Fibroblast of skin of left biceps (primary cell): ENCODE measurements at places on chromosomes 1 and 21.

- peak; percentile 36 for DNase-seq
These were observed 79.3 kb downstream of the LHX4 start for GRCh38 chr1:180309338-180309737.

GRCh38 chr1:218297867-218298266 is 12.8 kb downstream of the RRP15 start:
- no peak for DNase-seq

- no peak for DNase-seq
These were observed at the start of gene PAQR6 for GRCh38 chr1:156247460-156248322. TSS of gene PAQR6 (minus strand) at chr1:156248056. CDS start at chr1:156246731, 1,325 bp downstream.

- DNase-seq = no peak
These were observed 65.8 kb downstream of the FHAD1 start for GRCh38 chr1:15312626-15313411.

- DNase-seq = no peak
These were observed 7.8 kb downstream of the HES3 start for GRCh38 chr1:6251681-6252373.

DNA sequence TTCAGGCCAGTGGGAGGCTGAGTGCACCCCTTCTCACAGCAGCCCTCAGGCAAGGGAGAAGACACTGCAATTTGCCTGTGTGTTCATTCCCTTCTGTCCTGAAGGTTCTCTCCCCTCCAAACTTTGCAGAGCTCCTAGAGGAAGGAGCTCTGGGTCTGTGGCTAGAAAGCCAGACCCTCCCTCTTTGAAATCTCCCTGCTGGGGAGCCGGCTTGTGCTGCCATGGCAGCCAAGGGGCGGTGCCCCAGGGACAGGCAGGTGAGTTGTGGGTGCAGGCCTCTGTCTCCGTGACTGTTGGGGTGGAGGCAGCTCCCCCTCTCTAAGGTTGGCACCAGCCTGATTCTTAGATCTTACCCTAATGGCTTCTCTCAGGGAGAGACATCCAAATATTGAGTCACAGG is 53.0 kb downstream of the OLFML2B start:
- DNase-seq = no peak

- DNase-seq = no peak
These were observed 20.2 kb downstream of the ACBD3 start for GRCh38 chr1:226166341-226166740.

GRCh38 chr1:27569506-27570291 is 34.2 kb downstream of the AHDC1 start:
- no peak for DNase-seq

DNA sequence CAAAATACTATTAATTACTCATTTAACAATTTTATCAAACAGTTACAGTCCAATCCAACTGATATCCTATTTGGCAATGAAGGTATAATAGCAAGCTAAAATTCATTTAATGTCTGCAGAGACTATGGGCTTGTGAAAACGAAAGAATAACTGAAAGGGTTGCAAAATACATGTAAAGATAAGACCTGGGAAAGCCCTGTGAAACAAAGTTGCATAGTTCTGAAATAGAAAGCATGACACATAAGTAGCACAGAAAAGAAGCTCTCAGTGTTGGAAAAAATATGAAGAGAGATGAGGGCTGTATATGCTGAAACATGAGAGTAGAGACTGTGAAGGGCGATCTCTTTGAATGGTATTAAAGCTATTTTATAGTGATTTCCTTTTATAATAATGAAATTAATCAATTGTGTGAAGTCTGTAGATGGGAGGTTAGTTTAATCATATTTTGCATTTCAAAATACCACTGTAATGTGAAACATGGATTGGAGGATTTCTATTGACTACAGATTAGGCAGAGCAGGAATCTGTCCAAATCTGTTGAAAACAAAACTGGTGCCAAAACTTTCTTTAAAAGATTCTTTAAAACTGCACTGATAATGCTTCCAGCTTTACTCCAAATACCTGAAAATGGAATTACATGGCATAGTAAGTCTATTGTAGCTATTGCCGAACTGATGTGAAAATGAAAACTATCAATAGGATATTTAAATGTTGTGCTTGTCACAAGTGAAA is 1518.9 kb upstream of the B3GALT2 start:
- no peak for DNase-seq

DNA sequence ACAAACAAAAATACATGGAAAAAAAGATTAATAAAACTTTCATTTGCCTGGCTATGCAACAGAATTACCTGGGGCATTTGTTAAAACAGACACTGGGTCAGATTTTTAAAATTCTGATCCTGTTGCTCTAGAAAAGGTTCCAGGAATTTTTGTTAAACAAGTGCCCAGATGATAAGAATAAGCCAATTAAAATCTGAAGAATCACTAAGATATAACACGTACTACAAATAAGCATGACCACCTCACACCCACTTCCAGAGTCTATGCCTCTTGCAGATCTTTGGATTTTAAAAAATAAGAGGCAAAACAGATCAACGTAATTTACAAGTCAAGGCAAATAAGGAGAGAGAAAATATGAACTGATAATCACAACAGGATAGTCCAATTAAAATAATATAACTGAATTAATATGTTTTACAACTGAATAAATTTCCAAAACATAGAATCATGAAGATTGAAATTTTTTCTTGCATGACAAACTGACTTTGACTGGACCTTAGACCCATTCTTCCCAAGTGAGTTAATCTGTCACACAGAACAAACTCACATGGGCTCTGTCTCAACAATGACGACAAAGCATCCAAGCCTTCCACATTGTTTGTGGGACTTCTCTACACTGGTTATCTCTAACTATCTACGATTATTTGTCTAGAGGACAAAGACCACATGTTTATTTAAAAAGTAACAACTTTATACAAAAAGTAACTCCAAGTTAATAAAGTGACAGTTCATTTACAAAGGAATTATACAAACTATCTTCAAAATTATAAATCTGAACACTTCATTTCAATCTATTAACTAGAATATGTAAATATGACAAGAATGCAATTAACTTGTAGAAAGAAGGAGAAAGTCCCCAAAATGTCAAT is 56.9 kb downstream of the COP1 start:
- no peak for DNase-seq

- no peak for DNase-seq
These were observed 63.7 kb downstream of the TENT5C start for GRCh38 chr1:117669572-117669971.

GRCh38 chr1:118110580-118110979 is 74.4 kb downstream of the SPAG17 start:
- no peak for DNase-seq

- DNase-seq = no peak
These were observed 308.0 kb downstream of the HMCN1 start for GRCh38 chr1:186042230-186042629.

GRCh38 chr1:77447669-77448068 is 165.8 kb downstream of the AK5 start:
- no peak for DNase-seq

GRCh38 chr1:9167638-9168037 is 38.7 kb upstream of the GPR157 start:
- DNase-seq = no peak

GRCh38 chr1:185681034-185681633 is 53.1 kb upstream of the HMCN1 start:
- DNase-seq = peak; percentile 15

GRCh38 chr1:46544561-46545240 is 6.7 kb downstream of the KNCN start:
- no peak for DNase-seq

DNA sequence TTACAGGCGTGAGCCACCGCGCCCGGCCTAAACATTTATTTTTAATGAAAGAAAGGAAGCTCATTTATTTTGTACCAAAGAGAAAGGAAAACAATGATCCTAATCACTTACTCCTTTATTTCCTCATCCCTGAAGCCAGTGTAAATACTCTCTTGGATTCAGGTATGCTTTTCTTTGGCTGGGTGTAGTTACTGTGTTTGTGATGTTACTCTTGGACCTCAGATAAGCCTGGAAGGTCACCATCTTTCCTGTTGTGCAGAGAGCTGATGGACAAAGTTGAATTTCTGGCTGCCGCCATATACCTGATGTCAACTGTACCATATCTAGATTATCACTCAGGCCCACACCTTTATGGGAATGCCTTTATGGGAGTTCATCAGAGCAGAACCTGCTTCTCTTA is 35.4 kb upstream of the FOXE3 start:
- no peak for DNase-seq

GRCh38 chr1:60589046-60589748 is 493.2 kb upstream of the NFIA start:
- DNase-seq = no peak

DNA sequence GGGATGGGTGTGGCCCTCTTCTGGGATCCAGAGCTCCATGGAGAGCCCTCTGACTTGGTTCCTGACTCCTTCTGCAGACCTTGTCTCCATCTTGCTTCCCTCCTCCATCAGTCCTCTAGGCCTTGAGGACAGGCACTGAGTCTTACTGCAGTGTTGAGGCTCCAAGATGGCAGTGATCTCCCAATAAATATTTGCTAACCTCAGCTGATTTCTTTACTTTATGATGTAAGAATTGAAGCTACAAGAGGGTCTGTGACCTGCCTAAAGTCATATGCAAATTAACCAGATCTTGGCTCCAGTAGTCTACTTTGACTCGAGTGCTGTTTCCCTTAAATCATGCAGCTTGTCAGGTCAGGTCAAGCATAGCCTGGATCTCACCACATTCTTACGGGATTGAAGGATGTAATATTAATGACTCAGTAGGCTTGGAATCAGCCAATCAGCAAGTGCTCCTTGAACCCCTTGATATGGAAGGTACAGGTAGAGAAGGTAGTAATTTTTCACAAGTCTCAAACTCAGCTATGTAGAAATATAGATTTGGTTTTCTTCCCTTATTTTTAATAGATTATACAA is 93.0 kb downstream of the CLIC6 start:
- no peak for DNase-seq

DNA sequence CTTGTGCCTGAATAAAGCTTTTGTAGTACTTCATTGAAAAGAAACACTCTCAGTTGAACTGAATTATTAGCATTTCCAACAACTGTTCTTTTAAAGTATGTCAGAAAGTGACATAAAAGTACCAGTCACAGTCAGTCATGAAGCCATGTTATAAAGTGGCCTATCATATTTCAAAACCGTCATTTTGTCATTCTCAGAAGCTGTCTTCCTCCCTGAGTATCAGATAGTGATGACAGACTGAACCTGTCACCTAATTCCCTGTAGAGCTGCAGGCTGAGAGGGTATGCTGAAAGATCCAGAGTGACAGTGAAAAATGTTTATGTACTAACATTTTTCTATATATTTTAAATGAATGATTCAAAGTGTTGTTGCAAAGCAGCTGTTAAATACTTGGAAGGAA is 1121.7 kb upstream of the PRMT6 start:
- no peak for DNase-seq

DNA sequence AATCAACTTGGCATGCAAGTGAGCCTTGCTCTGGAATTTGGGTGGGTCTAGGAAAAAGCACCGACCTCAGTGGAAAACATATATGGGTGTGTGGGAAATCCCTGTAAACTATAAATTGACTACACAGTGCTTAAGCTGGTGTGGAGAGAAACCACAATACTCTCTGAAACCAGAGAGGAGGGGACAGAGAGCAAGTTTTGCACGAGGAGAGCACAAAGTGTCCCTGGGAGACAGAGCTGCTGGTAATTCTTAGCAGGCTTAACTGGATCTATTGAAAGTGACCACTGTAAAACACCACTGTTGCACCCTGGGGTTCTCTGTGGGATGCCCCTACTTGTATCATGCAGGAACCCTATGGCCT is 12.8 kb downstream of the KCNJ15 start:
- no peak for DNase-seq

- DNase-seq = peak; percentile 74
These were observed 122.0 kb downstream of the SEC16B start for GRCh38 chr1:177847843-177848242.

- DNase-seq = no peak
These were observed 123.9 kb upstream of the GRIK3 start for GRCh38 chr1:37158113-37158749.

GRCh38 chr21:38903690-38904139 is 98.0 kb downstream of the ETS2 start:
- DNase-seq = no peak

GRCh38 chr1:54994355-54994990 is 4.3 kb upstream of the BSND start:
- no peak for DNase-seq
